Dermis blood vessel endothelial cell (primary cell): ENCODE measurements at places on chromosomes 4 and X. TPM values are rescaled to one million over a fixed set of nuclear protein-coding genes. Genes with fewer than 3 reads are reported as not detected.

DNA sequence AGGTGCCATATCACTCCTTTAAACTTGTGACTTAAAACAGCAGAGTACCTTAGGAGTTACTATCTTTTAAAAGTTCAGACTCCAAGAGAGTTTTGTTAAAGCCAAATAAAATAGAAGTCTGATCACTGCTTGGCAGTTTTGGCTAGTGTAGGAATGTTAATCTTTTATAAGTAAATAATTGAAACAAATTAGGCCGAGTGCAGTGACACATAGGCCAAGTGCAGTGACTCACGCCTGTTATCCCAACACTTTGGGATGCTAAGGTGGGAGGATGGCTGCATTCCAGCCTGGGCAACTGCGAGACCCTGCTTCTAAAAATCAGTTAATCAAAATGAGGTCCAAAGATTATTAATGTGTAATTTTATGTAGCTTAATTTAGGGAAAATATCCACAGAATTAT, 37.2 kb downstream of the WDR44 start:
- peak; percentile 24 for DNase-seq

DNA sequence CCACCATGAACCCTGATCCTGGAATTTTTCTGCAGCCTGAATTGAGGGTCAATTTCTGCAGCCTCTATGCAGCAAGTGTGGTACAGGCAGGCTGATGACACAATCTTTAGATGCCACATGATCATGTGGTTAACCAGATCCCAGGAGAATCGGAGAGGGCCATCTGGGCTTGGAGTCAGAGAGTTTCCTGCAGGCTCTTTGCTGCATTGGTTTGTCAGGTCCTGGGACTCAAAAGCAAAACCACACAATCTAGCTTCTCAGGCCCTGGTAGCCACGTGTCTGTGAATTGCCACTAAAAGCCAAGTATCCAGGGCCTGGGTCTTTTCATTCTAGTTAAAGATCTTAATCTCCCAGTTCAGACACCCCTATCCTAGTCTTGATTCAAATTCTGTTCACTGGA, 464.5 kb downstream of the BCOR start:
- no peak for DNase-seq

DNA sequence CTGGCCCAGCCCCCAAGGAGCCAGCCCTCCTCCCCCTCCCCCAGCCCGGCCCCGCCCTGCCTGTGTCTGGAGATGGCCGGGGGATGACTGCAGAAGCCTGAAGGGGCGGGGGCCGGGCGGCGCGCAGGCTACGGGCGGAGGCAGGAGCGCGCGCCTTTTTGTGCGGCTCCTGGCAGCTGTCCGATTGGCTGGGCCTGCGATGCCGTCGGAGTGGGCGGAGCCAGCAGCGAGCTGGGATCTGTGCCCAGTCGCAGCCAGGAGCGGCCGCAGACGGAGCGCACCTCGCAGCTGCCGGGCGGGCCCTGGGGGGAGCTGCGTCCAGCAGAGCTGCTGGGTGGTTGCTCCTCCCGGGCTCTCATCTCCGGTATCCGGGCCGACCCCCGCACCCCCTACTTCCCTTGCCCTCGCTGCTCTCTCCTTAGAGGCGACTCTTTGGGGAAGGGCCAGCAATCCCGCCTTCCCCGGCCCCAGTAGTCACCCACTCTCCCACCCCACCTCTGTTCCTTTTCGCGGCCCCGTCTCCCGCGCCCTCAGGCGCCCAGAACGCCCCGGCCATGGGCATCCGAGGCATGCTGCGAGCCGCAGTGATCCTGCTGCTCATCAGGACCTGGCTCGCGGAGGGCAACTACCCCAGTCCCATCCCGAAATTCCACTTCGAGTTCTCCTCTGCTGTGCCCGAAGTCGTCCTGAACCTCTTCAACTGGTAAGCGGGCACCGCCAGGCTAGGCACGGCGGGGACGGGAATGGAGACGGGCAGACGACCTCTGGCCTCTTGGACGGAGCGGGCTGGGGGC, at the start of gene GABRQ:
Gene GABRQ, plus strand, starts transcription at position 247 of the 794 bp plus-strand sequence. Its CDS starts 308 bp downstream, at position 555.
- DNase-seq, result peak; percentile 46

DNA sequence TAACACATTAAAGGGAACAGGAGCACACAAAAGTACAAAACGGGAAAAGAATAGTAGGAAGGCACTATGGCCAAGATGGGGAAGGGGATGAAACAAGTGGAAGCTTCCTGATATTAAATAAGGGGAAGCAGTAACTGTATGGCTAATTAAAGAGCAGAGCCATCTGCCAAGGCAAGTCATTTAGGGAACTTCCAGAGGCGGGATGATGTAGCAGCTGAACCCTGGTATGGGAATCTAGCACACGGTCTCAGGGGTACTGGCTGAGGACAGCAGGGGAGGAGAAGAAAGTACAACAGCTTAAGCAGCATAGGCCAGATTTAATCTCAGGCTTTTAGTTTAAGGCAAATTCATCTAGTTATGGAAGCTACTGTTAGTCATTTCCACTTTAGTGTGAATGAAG, 59.1 kb downstream of the IGFBP7 start:
- peak; percentile 73 for DNase-seq

DNA sequence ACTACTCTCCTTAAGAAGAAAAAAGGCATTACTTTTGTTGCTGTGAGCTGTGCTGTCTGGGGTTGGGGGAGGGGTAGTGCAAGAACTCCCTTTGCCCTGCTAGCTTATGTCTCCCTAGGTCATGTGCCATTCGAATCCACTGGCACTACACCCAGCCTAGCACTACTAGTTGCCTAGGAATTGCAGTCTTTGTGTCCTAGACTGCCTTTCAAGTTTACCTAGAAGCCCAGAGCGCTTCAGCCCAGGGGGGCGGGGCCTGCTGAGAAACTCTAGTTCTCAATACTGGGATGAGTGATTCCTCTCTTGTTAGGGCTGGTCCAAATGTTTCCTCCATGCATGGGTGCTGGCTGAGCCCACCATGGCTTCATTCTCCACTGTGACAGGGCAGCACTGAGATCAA, 1011.5 kb downstream of the PCDH19 start:
- no peak for DNase-seq

DNA sequence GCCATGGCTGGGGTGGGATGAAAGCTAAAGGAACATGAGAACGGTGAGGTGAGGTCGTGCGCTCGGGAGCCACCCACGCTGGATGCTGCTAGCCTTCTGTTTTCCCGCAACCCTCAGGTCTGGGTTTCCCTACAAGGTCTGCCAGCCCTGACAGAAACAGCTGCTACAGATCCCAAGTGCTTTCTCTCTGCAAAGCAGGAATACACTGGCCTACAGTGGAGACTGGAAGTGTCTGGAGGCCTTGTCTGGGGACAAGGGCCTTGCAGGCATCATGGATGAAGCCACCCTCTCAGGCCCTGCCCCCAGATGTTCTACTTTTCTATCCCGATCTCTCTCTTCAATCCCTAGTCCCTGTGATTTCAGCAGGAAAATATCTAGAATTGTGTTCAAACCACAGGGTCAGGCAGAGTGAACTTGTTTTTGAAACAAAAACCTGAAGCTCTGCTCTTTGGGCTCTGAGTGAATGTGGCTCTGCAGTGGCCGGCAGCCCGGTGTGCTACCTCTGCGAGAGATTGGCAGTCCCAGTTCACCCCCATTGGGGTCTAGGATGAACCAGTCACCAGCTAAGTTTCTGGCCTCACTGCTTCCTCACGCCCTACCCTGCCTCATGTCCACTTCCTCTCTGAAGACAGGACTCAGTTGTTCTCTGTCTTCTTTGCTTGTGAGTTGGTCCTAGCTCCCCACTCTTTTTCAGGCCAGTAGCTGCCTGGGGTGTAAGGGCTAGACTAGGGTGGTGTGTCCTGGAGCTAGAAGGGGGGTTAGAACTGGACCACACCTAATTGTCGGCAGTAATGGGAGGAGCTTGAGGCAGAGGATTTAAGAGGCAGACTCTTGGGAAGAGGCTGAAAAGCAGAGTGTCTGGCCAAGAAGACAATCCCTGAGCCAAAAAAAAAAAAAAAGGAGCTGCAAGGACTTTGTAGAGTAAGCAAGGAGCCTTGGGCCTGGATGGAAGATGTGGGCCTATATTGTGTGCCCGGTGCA, 89.6 kb downstream of the RTL5 start:
- DNase-seq, result no peak

DNA sequence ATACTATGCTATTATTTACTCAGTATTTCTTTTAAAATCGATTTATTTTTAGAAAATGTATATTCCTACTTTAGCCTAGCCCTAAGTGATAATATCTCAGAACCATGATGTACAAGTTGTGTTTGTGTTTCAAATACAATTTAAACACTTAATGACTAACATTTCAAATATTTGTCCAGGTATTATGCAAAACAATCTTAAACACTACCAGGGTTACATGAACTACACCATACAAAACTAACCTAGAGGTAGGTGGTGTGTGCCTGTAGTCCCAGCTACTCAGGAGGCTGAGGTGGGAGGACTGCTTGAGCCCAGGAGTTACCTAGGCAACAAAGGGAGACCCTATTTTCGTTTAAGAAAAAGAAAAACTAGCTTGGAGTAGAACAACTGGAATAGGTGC, 83.0 kb upstream of the TMEM33 start:
- no peak for DNase-seq

- DNase-seq, result no peak
Observed at GRCh38 chrX:142831961-142832530, 193.7 kb upstream of the SPANXN4 start.

The F8A1 gene
- total RNA-seq, result 2.7 and 6.6 TPM in 2 replicates

The SULT1E1 gene
- 1.2 and 2.4 TPM in 2 replicates for total RNA-seq
